T-helper 1 cell (primary cell): ENCODE measurements at places on chromosomes 6 and 20.

GRCh38 chr6:157106487-157106886, 216.8 kb downstream of the TMEM242 start:
- no peak for DNase-seq

DNA sequence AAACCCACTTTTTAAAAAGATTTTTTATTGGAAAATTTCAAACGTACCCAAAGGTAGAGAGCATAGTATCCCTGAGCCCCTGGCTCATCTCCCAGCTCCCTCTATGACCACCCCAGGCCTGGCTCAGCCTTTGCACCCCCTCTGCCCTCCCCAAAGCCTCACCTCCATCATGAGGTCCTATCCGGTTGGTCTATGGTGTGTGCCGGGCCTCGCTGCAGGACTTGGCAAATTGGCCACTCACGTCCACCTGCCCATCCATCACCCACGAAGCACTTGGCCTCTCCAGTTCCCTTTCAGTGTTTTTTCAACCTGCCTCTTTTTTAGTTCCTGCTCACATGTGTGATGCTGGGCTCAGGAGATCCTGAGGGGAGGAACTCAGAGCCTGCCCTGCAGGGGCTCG, 147.4 kb downstream of the CDH4 start:
- DNase-seq: no peak

DNA sequence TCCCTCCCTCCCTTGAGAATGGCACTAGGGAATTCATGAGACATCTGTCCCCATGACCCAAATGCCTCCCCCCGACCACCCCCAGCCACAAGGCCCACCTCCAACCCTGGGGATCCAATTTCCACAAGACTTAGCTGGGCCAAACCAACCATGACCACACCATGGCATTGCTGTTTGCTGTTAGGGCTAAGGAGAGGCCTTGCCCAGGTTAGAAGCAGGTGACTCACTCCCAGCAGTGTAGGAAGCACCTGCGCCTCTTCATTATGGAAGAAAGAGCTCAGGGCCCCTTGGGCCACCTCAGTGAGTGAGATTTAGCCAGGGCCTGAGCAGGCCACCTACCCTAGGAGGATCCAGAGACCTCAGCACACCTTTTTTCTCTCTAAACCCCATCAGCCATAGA, 337.9 kb downstream of the TAF4 start:
- no peak for DNase-seq

GRCh38 chr20:44247131-44247571, at the start of gene GDAP1L1:
Gene GDAP1L1 (plus strand): TSS chr20:44247308. CDS start chr20:44247335, 27 bp downstream.
- no peak for DNase-seq

- DNase-seq: no peak
Measured at GRCh38 chr6:168368936-168369335, 49.4 kb upstream of the DACT2 start.

DNA sequence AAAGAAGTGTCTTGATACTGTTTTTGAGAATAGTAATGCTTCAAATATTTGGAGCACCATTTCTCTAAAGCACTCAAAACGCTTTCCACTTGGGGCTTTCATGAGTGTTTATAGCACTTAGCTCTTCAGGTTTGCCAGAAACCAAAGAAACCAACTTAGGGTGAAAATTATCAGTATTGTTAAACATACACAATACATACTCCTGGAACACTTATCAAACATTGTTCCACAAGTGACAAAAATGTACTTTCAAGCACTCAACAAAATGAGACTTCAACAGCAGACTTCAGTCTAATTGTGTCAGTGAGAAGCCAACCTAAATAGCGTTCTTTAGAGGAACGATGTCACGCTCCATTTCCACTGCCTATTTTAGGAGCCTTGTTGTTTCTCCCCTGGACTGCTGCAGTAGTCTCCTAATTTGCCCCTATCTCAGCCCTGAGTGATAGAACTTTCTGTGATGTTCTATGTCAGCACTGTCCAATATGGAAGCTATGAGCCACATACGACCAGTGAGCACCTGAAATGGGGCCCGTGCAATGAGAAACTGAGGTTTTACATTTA, 461.3 kb downstream of the KIF16B start:
- DNase-seq: no peak

DNA sequence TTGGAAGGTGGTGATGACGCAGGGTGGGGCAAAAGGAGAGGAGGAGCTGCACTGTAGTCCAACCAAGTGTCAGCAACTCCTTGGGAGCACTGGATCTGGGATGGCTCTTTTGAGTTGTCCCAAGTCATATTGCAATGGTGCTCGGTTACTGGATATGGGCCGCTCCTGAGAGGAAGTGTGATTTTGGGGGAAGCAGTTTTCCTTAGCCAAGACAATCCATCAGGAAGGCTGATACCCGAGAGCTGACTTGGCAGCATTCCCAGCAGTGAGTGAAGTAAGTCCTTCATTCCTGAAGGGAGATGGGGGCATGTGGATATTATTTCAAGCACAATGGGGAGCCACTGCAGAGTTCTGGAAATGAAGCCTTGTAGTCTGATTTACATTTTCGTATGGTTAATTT, 354.1 kb downstream of the RFPL4B start:
- DNase-seq: no peak

- DNase-seq: no peak
Measured at GRCh38 chr6:116255246-116255800, 1.4 kb upstream of the TSPYL4 start.

DNA sequence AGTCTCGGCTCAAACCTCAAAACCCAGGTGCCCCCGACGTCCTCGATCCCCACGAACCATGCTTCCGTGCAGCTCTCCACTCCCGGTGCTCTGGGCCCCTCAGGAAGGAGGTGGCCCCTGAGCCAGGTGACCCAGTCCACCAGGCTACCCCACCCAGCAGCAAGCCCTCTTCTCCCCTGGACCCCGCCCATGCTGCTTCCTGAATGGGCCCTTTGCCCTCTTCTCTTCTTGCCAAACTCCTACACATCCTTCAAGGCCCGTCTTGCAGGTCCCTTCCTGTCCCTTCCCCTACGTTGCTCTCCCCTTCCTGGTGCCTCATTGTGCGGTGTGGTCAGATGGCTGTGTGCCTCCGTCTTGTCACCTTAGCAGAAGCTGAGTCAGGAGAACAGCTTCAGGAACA, 3.4 kb upstream of the GATA5 start:
- no peak for DNase-seq
